Amygdala (tissue), 56 donors: ENCODE measurements at places on chromosomes 6 and 20.

DNA sequence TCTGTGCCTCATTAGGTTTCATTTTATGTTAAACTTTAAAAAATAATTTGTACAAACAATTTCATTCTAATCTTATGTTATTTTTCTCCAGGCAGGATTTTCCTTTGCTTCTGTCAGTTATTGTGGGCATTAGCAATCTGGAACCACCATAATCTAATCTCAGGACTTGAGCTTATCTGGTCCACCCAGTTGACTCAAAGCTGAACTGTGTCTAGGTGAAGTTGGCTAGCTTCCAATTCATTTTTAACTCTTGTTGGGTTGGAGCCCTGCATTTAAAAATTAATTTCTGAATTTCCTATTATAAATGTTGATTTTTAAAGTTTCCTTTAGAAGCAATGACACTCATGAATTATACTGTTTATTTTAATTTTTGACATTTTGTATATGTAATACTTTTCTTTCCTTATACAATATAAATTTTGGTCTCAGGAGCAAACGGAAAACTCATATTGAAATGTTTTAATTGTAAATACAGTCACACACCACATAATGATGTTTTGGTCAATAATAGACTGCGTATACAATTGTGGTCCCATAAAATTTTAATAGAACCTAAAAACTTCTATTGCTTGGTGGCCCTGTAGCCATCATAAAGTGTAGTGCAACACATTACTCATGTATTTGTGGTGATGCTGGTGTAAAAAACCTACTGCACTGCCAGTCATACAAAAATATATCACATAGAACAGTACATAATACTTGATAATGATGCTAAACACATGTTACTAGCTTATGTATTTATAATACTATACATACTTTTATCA, 121.3 kb downstream of the CLVS2 start:
- no peak for DNase-seq

DNA sequence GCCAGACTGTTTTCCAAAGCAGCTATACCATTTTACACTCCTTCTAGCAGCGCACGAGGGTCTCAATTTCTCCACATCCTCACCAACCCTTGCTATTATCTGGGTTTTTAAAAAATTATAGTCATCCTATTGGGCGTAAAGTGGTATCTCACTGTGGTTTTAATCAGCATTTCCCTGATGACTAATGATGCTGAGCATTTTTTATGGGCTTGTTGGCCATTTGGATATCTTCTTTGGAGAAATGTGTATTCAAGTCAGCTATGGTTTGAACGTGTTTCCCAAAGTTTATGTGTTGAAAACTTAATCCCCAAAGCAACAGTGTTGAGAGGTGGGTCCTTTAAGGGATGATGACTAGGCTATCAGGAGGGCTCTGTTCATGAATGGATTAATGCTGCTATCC, 6.7 kb downstream of the MCUR1 start:
- no peak for DNase-seq

GRCh38 chr6:112912416-112913101, 565.4 kb downstream of the RFPL4B start:
- DNase-seq, result no peak

DNA sequence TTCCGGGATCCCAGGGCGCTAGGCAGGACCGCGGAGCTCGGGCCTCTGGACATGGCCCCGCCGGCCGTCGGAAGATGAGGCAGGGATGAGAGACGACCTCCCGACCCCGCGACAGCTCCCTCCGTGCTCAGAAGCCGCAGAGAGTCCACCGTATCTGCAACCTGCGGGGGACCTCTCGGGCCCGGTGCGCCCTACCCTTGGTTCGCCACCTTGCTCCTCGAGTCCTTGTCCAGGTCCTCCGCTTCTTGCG, 301 bp downstream of the PPP1R3D start:
- no peak for DNase-seq

- no peak for DNase-seq
Measured at GRCh38 chr6:36824253-36824652, 15.0 kb downstream of the CPNE5 start.

DNA sequence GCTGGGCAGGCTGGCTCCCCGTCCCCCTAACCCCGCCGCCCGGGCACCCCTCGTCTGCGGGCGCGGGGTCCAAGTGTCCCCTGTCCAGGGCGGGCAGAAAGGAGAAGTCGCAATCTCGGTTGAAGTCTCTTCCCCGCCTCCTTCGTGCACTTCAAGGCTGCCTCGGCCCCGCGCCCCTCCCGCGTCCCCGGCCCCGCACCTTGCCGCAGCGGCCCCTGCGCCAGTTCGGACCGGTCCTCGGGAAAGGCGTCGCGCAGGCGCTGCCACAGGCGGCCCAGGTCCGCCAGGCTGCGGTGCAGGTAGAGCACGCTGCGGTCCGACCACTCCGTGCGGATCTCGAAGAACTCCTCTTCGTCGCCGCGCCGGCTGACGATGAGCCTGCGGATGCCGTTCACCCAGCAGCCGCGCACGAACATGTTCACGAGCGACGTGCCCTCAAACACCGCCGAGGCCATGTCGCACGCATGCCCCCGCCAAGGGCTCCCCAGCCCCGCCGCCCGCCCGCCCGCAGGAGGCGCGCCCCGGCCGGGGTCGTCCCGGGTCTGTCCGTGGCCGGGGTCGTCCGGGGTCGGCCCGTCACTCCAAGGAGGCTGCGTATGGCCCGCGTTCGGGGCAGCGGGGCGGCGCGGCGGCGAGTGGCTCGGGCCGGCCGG, at the start of gene PXDC1:
Gene PXDC1, minus strand, starts transcription at position 637 of the 653 bp plus-strand sequence. Its CDS starts 182 bp downstream, at position 455.
- DNase-seq, result no peak

GRCh38 chr6:128569732-128570679, 49.6 kb upstream of the PTPRK start:
- no peak for DNase-seq

DNA sequence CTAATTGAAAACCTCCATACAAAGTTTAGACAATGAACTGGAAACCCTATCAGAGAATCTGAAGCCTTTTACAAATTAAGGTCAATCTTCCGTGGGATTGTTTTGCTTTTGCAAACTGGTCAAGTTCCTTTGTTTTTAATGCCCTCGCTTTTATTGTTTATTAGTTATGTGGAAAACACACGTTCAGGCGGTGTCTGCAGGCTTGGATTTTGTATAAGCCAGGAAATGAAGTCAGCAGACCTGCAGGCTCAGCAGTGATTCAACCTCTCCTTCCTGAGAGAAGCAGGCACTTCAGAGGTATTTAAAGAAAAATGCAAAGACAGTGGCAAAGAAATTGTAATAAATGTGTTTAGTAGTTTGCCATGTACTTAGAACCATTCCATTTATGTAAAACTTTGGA, 103.4 kb upstream of the PDE10A start:
- no peak for DNase-seq

DNA sequence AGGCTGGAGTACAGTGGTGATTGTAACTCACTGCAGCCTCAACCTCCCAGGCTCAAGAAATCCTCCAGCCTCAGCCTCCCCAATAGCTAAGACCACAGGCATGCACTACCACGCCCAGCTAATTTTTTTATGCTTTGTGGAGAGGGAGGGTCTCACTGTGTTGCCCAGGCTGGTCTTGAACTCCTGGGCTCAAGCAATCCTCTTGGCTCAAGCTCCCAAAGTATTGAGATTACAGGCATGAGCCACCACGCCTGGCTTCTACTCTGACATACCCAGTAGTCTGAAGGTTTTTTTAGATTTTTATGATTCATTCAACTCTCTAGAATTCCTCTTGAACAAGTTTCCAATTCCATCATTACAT, 1.3 kb upstream of the ARHGAP18 start:
- no peak for DNase-seq

- DNase-seq, result no peak
Measured at GRCh38 chr6:42407379-42407778, 44.3 kb downstream of the TRERF1 start.

DNA sequence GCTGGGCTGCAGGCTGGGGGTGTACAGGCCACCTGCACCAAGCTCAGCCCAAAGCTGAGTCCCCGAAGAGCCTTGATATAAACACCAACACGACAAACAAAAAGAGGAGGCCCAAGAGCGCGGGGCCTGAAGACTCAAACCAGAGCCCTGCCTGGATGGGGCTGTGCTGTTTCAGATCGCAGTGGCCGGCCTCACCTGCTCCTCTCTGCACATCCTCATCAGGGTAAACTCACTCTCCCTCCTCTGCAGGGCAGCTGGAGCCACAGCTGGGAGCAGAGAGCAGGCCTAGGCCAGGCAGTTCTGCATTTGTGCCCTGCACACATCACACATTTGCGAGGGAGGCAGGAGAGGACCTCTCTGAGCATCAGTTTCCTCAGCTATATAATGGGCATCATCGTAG, 3.7 kb upstream of the RBM38 start:
- no peak for DNase-seq

DNA sequence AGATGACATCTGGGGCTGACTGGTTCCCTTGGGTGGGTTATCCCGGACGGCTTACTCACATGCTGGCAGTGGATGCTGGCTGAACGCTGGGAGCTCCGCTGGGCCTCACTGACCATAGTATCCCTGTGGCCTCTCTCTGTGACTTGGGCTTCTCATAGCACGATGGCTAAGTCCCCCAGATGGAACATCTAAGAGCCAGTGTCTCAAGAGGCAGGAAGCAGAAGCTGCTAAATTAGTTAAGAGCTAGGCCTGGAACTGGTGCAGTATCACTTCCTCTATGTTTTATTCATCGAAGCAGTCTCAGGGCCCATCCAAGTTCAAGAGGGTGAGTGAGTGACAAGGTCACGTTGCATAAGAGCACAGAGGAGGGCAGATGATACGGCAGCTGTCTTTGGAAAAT, 116.5 kb upstream of the LAMP5 start:
- no peak for DNase-seq

DNA sequence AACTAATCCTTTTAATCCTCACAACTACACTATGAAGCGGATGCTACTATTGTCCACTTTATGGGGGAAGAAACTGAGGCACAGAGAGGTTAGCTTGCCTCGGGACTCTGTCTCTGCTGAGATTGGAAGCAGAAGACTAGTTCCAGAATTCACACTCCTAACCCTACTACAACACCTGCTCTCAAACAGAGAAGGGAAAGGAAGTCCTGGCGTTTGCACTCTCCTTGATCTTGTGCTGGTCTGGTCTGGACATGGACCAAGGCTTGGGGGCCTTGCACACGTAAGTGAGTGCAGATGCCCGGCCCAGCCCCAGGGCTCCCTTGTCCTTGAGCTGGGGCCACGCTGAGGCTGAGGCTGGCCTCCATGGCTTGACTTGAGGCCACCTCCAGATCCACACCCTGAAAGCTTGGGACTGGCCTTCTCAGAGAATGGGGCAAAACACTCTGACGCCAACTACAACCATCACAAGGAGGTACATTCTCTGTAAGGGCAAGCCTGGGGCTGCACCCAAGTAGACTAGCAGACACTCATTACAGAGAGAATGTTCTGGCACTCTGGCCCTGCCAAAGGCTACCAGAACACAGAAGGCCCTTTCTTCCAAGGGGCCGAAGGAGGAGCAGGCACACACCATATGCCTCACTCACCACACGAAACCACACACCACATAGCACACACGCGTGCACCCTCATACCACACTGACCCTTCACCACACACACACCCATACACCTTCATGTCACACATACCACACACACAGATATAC, 33.3 kb upstream of the EZR start:
- DNase-seq, result no peak

GRCh38 chr6:72969666-72970065, 255.6 kb downstream of the KHDC1L start:
- no peak for DNase-seq

- DNase-seq, result no peak
Measured at GRCh38 chr6:28725890-28726348, 197.9 kb downstream of the TRIM27 start.

DNA sequence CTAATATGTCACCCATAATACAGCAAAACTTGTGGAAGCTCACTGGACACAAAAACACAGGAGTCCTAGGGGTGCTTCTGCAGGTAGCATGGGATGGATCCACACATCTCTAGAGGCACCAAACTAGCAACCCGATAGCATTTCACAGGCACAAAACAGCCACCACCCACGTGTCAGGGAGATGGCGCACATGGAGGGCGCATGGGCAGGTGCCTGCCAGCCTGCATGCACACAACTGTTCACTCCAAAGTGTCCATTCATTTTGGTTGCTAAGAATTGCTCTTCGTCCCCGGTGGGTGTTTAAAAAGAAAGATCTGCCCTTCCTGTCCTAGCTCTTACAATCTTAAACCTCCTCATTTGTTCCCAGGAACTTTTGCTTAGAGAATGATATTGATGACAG, 171.3 kb downstream of the SYNDIG1 start:
- no peak for DNase-seq

DNA sequence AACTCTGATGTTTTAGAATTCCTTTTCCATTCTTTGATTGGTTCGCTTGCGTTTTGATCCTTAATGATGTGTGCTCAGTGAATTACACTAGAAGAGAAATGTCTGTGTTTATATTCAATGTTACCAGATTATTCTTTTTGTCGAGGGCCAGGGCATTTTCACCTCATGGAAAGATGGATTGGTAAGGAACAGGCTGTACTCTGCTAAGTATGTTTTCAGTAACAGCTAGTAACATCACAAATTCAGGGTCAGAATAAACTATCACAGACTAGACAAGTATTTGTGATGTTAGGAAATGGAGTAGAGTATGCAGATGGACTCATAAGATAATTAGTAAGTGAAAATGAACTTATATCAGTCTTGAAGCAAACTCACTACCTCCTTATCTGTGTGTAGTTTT, 235.6 kb downstream of the SOX4 start:
- no peak for DNase-seq

DNA sequence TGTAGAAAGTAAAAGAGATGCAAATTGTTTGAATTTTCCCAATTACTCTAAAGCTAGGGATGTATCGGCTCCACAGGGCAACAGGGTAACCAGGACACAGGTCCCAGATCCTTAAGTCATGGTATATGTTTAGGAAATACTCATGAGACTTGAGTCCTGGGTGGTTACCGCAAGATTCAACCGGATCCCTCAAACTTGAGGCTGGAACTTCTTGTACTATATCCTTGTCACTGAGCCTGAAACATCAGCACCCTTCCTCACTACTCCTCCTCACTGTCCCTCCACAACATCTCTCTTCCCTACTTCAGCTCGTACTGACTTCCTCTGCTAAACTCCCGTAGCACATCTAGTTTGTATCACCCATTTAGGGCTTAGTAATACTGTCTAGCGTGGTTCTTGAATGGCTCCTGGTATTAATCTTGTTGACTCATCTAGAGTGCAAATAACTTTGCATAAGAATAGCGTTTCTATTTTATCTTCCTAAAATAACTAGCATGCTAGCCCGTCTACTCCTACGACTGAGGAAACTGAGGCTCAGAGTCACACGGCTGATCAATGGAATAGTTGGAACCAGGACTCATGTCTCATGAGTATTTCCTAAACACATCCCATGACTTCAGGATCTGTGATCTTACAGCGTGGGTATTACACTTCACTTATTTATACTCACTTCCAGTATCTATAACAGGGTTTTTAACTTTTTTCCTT, 72.1 kb downstream of the FILIP1 start:
- DNase-seq, result no peak

DNA sequence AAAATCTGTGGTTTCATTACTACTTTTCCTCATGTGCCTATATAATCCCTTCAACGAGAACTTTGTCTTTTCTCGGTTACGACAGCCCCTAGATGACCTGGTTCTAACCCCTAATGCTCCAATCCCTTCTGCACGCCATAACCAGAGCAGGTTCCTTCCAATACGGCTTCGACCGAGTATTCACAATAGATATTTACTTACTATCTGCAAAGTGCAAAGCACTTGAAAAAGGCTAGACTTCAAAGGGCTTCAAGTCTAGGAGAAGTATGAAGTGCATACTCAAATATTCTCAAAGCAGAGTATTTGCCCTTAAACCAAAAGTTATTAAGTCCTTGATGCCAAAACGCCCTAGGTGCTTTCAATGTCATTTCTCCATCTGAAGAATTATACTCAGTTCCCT, 63.4 kb upstream of the NHSL1 start:
- DNase-seq, result no peak
